ENCODE measurements at places on chromosomes 12 and 14. TPM values are rescaled to one million over a fixed set of nuclear protein-coding genes. Genes with fewer than 3 reads are reported as not detected.

The SERPINA3 gene
- total RNA-seq, result 11.0 TPM

The GZMH gene
- total RNA-seq, result not detected

The GAS2L3 gene
- 6.9 TPM for total RNA-seq

The PUS7L gene
- 3.7 TPM for total RNA-seq

The MAP3K9 gene
- total RNA-seq, result 4.3 TPM
